Myometrial cell (primary cell): ENCODE measurements at places on chromosomes 3 and 15. TPM values are rescaled to one million over a fixed set of nuclear protein-coding genes. Genes with fewer than 3 reads are reported as not detected.

HCLS1 gene
- total RNA-seq, result 2.3 and 3.7 TPM in 2 replicates

ZBED2 gene
- total RNA-seq, result not detected in 2 replicates

SERINC4 gene
- total RNA-seq, result not detected in 2 replicates

IL17RE gene
- 3.5 and 5.5 TPM in 2 replicates for total RNA-seq

NR2F2 gene
- 24.6 and 30.3 TPM in 2 replicates for total RNA-seq

ZBTB47 gene
- total RNA-seq, result 11.0 and 11.9 TPM in 2 replicates

ASB14 gene
- not detected in 2 replicates for total RNA-seq

TRIM69 gene
- total RNA-seq, result 13.5 and 15.6 TPM in 2 replicates

RARB gene
- total RNA-seq, result 34.4 and 37.2 TPM in 2 replicates
